ENCODE measurements at places on chromosomes 4 and X.

- no peak for DNase-seq
These were observed 581 bp downstream of the DNAJB14 start for GRCh38 chr4:99945718-99946355.

DNA sequence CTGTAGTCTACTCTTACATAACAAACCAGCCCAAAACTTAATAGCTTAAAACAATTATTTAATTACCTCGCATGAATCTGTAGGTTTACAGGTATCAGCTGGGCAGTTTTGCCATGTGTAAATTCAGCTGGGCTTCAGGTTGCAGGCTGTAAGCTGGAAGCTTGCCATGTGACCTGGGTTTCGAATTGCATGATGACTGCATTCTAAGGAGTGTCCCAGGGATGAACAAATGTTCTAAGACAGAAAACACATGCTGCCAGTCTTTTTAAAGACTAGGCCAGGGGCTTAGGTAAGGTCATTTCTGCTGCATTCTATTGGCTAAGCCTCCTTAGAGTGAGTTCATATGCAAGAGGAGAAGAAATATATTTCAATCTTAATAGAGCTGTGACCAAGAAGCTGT is 44.8 kb downstream of the GRIA2 start:
- DNase-seq: no peak

GRCh38 chr4:189355590-189355989 is 585.1 kb upstream of the FRG1 start:
- DNase-seq: no peak

DNA sequence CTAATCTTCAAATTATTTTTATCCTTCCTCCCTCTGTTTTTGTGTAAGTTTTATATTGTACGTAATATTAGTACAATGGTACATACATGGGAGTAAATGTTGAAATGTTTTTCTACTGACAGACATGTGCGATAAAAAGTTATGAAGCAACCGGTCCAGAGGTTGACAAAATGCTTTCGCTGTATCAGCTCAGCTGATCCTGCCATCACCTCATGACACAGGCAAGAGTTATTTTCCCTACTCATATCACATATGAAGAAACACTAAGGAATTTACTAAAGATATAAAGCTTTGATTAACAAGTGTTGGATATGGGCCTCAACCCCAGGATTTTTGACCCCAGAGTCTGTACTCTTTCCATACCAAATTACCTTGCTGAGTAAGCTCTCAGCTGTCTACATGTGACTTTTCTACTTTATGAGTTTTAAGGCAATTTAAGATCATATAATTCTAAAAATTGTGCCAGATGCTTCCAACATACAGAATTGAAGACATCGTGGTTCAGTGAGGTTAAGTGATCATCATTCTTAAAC is 50.0 kb downstream of the CLCN5 start:
- DNase-seq: no peak

- no peak for DNase-seq
These were observed 15.5 kb downstream of the NAT8L start for GRCh38 chr4:2074588-2074987.

DNA sequence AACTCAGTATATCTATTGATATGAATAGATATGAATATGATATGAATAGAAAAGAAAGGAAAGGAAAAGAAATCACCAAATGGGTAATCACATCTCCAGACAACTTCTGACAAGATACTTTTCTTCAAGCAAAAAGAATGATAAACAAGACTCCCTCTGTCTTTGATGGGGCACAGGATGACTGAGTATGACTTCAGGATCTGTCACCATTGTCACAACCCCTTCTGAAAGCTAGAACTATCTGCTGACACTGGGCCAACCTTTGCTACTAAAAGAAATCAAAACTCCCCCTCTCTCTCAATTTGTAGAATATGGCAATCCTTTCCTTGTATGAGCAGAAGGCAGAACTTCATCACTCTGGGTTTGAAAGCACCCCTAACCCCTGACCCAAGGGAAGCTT is 267.2 kb upstream of the RASGEF1B start:
- DNase-seq: no peak

GRCh38 chr4:168880811-168881595 is 129.1 kb downstream of the CBR4 start:
- DNase-seq: no peak

- DNase-seq: no peak
These were observed 57.6 kb downstream of the CCDC160 start for GRCh38 chrX:134294548-134294947.

DNA sequence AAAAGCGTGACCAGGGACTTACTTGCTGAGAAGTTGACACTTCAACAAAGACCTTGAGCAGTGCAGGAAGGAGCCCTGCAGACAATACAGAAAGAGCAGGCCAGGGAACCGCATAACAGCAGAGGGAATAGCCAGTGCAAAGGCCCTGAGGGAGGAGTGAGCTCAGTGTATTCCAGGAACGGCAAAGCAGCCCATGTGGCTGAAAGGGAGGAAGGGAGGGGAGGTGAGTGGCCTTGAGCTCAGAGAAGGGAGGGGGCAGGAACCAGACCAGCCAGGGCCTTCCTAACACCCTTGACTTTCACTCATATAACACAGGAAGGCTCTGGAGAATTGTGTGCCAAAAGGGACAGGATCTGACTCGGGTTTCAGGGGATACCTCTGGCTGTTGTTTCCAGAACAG is 112.2 kb downstream of the BCOR start:
- DNase-seq: no peak

- DNase-seq: no peak
These were observed 136.7 kb downstream of the DCHS2 start for GRCh38 chr4:154354883-154355282.

GRCh38 chrX:63737131-63737921 is 47.7 kb downstream of the ARHGEF9 start:
- no peak for DNase-seq

DNA sequence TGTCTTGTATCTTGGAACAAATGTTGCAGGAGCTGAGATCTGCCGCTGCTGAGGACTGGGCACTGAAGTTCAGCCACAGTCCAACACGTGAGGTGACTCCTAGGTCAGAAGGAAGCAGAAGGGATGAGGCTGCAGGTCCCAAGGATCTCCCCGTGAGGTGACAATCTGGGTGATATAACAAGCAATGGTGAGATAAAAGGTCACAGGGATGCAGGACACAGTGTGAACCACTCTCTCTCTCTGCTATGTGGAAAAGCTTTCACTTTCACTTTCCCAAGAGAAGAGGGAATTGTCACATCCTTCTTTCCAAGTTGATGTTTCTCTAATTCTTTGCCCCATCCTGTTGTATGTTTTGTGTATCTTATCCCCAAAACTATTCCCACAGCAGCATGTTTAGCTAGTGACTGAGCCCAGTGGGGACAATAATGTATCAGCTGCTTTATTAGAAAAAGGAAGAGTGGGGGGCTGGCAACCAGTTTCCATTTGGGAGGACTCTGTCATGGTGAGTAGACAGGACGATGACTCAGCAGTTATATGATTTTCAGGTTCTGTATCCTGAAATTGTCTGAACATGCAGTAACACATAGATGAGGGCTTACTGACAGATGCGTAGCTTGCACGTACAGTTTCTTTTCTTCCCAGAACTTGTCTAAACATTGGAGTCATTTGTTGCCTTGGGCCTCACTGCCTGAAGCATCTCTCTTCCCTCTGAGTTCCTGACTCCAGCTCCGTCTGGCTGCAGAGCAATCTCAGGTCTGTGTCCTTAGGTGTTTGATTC is 1415.8 kb upstream of the TENM3 start:
- no peak for DNase-seq

DNA sequence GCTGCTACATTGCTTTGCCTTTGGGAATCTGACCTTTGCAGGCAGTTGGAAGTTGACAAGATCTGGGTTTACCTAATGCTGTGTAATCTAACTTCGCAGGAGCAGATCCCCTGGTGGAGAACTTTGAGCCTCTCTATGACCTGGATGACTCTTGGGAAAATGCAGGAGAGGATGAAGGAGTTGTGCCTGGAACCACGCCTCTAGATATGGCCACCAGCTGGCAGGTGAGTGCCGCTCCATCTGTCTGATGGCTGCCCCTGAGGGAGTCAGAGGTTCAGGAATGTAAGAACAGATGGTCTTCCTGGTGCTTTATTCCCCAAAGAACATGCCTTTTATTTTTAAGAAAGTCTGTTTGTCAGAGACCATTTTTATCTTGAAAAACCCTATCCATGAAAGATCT is 109.3 kb downstream of the NFKB1 start:
- DNase-seq: no peak

DNA sequence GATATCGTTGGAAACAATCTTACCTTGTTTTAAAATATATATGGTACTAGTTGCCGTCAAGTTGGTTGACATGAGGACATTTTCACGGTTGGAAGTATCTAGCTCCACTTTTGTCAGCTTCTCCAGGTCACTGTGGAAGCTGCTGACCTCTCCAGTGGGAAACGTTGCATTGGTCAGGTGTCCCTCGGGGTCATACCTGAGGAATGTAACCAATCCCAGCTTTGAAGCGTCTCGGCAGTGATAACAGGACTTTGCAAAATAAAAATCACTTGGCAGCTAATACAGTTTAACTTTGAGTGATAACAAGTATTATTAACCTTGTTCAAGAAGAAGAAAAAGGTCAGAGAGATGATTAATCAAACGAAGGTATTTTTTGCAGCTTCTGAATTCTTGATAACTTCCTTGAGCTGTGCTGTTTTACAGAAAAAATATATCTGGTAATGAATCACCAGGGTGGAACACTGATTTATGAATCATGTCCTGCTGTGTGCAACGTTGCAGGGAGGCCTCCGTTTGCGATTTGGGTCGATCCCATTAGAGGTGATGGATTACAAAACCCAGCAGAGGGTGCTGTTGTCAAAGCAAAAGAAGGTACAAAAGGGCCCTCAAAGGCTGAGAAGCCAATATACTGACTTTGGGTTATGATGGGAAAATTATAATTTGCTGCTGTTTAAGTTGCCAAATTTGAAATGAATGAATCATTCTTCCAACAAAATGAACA is 60.1 kb downstream of the SH2D1A start:
- peak; percentile 1 for DNase-seq

DNA sequence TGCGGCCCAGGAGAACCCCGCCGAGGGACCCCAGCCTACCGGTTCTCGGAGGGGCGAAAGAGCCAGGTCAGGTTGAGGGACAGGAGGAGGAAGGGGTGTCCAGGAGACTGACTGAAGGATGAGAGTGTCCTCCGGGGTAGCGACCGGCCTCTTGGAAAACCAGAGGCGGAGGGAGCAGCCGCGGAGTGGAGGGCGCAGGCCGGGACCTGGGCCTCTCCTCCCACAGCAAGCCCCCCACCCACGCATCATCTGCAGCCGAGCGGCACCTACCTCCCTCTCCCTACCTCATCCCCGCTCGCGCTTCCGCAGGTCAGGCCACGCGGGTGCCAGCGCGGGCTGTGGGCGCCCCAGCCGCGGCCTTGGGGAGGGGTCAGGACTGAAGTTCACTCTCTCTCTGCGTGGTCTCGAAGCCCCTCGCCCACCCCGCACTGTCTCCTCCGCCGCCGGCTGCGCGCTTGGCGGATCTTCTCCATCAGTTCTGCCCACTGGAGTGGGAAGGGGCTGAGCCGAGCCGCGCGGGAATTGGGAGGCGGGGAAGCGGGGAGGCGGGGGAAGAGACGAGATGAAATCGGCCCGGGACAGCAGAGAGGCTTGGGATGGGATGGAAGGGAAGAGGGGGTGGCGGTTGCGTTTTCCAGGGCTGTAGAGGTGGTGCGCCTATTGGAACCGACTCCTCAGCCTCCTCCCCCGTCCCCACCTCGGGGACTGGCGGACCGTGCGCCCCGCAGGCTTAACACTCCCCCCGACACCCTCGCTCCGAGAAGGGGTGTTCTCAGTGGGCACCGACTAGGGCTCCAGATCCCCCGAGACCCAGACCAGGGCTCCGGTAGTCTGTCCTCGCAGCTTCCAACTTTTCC is 1.8 kb downstream of the NLGN4X start:
- no peak for DNase-seq

- no peak for DNase-seq
These were observed 102.6 kb upstream of the TENT5D start for GRCh38 chrX:80317646-80318045.

DNA sequence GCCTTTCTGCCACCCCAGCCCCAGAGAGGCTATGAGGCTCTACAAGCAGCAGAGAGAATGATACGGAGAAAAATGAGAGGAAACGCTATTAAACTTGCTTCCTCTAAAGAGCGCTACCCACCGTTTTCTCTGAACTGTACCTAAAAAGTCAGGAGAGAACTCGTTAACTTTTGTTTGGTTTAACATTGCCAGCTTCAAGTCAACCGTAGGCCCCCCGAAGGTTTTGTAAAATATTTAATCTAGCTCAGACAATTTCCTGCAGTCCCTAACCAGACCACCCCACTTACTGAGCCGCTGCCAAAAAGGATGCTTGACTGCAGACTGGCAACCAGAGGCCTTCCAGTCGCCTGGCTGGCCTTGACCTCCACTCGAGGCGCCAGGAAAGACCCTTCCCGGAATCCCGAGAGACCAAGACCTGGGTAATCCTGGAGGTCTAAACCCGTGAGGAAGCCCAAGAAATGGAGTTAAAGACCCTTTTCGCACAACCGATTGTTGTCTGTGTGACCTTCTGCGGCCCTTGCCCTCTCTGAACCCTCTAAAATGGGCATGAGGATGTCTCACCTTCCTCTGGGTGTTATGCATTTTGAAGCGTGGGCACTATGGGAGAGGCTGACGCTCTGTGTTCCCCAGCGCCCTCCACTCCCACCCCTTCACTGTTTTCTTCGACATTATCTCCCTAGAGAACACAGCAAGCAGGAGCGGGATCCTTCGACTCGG is 86.3 kb downstream of the BCOR start:
- no peak for DNase-seq

DNA sequence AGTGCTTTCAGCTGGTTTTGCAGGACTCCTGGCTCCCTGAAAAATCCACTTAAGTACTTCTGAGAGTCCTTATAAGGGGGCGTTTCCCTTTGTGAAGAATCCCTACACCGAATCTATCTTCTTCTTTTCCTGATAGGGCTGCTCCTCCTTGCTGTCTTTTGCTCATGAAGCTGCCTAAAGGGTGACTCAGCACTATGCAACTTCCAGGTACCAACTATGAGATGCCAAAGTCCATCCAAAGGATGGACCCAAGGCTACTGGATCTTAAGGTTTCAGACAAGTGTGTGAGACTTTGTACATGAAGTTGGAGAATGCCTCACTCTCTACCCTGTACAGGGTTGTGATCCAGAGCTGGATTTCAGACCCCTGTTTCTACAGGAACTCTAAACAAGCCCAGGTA is 485.0 kb upstream of the FAT1 start:
- no peak for DNase-seq

- DNase-seq: no peak
These were observed 32.3 kb downstream of the HERC5 start for GRCh38 chr4:88489100-88489761.

DNA sequence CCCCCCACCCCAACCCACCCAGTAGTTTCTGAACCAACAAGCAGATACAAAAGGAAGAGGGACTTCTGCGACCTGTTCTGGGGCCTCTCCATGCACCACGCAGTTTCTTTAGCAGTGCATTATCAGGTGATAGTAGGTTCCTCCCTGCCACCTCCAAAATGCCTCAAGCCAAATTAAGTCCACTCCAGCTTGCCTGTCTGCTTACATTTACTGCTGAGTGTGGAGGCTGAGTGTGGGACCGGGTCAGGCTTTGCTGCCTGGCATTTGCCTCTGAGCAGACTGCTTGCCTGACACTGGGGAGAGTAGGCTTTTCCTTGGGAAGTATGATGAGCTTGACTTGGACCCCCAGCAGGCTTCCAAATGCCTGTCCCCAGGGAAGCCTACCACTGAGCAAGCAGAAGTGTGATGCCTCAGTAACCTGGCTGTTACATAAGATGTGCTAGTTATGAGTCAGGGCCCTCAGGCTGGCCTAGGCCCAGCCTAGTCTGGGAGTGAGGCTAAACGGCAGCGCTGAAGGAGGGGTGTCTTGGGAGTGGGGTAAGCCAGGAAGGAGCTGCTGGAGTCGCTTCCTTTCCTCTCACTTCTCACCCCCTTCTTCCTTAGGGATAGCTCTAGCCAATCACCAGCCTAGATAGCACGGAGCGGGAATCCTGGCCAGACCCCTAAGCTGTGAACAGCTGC is 9.0 kb downstream of the TSC22D3 start:
- DNase-seq: no peak

GRCh38 chr4:28462766-28463700 is 1602.4 kb downstream of the STIM2 start:
- no peak for DNase-seq
